Amygdala (tissue), 56 donors: ENCODE measurements at places on chromosomes 6 and 20.

DNA sequence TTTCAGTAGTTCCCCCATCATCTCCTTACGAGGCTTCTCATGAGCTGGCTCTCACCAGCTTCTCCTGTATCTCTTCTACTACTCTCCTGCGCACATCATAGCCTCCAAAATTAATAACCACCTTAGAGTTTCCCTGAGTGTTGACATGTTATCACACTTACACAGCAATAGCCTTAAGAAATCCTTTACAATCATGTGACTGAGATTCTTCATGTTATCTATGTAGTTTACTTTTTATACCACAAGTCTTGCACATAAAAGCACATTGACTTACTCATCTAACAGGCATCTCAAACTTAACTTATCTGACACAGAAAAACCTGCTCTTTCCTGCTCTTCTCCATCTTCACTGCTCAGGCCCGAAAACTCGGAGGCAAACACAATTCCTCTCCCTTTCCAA is 103.7 kb upstream of the TAB2 start:
- no peak for DNase-seq

GRCh38 chr6:906920-907319 is 214.0 kb upstream of the EXOC2 start:
- no peak for DNase-seq

GRCh38 chr6:154277629-154278017 is 79.0 kb downstream of the IPCEF1 start:
- no peak for DNase-seq

GRCh38 chr6:11665604-11666326 is 112.8 kb downstream of the ADTRP start:
- no peak for DNase-seq

DNA sequence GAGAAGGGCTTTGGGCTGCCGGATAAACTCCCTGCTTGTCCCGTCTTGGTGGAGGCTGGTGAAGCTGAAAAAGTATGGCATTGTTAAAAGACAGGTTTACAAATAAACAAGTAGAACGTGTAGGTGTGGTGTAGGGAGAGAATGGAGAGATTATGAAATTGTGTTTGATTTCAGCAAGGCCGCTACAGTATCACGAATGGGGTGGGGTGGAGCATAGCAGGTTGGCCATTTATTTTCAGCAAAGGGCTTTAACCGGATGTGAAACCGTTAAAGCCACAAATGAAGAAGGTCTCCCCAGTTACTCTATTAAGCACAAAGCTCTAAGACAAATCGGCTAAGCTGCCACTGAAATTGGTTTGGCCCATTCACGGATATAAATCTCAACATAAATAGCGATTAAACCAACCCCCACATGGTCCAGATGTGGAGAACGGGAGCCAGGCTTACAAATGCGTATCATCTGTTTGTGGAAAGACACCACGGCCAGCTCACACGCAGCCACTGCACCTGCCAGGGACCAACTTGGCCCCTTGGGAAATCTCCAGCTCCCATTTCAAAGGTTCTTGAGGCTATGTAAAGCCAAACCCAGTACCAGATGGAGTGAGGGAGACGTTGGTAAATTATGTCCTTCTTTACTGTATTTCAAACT is 94.0 kb downstream of the ZMYND8 start:
- no peak for DNase-seq

DNA sequence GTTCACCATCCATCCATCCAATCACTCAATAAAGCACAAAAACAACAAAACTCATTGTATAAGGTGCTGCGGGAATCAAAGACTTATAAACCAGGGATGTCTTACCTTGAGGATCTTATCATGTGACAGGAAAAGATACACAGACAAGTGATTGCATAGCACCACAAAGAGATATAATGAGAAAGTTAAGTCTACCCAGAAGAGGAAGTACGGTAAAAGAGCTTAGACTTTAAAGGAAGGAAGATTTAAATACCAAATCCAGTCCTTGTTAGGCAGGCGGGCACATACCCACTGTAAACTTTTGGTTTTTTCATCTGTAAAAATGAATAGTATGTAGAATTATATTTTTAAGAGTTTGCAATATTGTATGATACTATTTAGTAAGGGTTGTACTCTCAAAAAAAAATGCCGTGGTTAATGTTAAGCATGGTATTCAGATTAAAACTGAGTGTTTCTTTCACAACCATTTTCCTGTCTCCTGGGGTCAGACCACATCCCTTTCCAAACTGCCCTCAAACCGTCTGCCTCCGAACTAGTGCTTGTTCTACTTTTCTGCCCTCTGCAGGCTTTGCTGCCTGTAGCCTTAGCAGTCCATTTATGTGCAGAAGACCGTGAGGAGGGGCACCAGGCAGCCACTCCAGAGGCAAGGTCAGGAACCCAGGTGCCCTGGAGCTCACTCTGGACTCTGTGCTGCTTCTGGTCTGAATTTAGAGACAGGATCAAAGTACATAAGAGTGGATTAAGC is 179.5 kb upstream of the SYNDIG1 start:
- DNase-seq = no peak

GRCh38 chr6:88609983-88610382 is 353.4 kb downstream of the RNGTT start:
- DNase-seq = no peak

DNA sequence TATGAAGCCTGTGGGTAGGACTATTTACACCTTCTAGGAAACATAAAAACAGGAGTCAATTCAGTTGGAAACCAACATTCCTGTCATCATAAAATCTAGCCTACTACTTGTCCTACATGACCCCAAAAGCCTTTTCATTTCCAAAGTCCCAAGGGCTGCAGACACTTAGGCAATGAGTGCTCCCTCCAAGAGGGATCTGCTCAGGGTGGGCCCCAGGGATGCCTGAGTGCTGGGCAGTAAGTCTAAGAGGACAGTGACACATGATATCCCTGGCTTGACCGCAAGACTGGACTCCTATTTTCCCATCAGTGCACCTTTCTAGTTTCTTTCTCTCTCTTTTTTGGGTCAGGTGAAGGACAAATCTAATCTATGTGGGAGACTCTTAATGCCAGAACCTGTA is 1101.3 kb downstream of the GRIK2 start:
- DNase-seq = no peak

DNA sequence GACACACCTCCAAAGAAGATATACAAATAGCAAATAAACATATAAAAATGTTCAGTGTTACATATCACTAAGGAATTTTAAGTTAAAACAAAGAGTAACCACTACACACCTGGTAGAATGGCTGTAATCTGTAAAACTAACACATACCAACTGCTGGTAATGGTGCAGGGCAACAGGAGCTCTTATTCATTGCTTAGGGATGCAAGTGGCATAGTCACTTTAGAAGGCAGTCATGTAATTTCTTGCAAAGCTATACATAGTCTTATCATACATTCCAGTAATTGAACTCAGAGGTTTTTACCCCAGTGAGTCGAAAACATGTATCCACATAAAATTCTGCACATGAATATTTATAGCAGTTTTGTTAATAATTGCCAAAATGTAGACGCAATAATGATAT is 906.8 kb upstream of the CITED2 start:
- DNase-seq = no peak

DNA sequence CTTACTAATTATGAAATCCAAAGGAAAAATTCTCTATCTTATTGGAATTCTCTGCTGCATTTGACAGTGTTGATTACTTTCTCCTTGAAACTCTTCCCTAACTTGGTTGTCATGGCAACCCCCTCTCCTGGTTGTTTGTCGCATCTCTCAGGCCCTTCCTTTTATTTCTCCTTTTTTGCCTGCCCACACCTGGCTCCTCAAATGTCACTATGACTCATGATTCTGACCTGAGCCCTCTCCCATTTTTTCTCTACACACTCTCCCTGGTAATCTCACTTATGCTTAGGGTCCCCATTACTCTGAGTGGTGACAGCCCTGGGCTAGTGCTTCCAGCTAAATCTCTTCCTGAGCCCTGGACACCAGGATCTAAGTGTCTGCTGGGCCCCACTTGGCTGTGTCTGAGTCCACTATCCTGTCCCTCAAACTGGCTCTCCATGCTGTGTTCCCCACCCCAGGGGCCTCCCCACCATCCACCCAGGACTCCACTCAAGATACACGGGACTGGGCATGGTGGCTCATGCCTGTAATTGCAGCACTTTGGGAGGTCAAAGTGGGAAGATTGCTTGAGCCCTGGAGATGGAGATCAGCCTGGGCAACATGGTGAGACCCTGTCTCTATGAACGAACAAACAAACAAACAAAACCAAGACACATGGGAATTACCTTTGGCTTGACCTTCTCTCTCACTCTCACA is 16.5 kb upstream of the NNAT start:
- DNase-seq = no peak

DNA sequence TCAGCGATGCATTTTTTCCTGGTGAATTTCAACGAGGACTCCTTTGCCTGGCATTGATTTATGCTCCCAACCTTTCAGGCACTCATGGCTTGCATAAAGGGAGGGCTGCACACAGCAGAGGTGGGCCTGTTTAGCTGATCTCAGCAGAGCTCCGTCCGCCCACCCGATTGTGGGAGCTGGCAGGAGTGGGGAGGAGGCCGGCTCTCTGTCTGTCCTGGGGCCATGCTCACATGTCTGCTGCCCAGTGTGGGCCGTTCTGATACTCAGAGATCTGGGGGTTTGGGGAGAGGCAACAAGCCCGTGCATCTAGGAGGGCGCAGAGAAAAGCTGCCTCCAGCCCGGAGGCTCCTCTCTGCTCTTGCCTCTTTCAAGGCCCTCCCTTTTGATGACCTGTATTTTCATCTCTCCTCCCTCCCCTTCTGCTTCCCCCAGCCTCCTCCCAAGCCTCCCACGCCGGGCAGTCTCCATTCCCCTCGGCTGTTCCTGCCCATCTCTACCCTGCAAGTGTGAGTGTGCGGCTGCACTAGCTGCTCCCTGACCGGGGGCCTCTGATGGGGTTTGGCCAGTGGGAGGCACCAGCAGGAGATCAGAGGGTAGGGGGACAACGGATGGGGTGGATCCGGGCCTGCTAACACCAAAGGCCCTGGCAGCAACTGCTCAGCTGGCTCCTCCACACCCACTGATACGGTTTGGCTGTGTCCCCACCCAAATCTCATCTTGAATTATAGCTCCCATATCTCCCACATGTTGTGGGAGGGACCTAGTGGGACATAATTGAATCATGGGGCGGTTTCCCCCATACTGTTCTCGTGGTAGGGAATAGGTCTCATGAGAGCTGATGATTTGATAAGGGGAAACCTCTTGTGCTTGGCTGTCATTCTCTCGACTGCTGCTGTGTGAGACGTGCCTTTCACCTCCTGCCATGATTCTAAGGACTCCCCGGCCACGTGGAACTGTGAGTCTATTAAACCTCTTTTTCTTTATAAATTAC is 39.6 kb upstream of the MLN start:
- DNase-seq = no peak

DNA sequence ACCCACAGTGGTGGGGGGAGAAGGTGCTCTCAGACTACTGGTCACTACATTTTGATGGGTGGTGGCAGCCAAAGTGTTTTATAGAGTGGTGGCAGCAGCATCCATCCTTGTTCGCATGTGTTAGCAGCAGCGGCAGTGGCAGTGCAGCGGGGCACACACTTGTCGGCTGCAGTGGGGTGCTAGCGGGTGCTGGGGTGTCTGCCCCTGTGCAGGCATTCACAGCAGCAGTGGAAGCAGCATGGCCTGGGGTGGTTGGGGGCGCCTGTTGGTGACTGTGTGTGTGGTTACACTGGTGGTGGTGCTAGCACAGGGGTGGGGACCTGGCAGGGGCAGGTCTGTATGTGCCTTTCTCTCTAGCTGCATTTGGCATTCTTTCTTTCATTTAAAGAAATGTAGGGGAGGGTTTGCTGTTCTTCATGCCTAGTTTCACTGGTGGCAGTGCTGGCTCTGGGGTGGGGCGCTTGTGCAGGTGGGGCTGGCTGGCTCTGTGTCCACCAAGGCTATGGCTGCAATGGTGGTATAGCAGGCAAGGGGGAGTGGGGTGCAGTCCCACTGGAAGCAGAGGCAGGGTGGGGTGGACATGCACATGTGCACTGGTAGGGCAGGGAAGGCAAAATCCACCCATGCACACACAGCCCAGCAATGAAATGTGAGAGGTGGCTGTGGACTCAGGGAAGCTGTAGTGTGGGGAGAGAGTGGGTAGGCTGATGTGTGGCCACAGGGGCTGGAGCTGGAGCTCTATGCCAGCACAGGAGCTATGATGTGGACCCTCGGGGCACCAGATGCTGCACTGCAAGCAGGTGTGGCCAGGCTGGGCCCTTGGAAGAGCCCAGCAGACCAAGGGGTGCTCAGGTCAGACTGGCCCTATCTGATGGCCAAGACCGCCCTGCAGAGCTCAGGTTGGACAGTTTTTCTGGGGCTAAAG is 173.3 kb downstream of the PRDM13 start:
- DNase-seq = no peak

GRCh38 chr20:35226126-35226883 is at the start of gene MMP24:
TSS of gene MMP24 (plus strand) at chr20:35226690. CDS start at chr20:35226739, 49 bp downstream.
- no peak for DNase-seq

DNA sequence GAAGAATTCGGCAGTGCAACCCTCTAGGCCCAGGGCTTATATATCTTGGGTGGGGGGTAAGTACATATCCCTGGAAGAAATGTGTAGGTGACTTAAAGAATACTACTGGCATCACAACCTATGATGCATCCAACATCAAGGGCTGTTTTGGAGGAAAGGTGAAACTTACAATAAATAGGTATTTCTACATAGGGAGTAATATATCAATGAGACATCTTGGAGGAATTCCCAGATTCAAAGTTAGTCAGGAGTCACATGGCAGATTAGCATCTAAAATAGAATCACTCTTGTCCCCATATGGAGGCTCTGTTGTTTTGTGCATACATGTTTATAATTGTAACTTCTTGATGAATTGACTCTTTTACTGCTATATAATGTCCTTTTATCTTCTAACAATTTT is 375.5 kb downstream of the PAX1 start:
- DNase-seq = no peak

DNA sequence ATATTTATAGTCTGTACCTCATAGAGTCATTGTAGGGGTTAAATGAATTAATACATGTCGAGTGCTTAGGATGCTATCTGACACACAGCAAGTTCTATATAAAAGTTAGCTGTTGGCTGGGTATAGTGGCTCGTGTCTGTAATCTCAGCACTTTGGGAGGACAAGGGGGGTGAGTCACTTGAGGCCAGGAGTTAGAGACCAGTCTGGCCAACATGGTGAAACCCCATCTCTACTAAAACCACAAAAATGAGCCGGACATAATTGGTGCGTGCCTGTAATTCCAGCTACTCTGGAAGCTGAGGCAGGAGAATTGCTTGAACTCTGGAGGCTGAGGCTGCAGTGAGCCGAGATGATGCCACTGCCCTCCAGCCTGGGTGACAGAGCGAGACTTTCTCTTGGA is 222.9 kb downstream of the UBE3D start:
- DNase-seq = no peak

DNA sequence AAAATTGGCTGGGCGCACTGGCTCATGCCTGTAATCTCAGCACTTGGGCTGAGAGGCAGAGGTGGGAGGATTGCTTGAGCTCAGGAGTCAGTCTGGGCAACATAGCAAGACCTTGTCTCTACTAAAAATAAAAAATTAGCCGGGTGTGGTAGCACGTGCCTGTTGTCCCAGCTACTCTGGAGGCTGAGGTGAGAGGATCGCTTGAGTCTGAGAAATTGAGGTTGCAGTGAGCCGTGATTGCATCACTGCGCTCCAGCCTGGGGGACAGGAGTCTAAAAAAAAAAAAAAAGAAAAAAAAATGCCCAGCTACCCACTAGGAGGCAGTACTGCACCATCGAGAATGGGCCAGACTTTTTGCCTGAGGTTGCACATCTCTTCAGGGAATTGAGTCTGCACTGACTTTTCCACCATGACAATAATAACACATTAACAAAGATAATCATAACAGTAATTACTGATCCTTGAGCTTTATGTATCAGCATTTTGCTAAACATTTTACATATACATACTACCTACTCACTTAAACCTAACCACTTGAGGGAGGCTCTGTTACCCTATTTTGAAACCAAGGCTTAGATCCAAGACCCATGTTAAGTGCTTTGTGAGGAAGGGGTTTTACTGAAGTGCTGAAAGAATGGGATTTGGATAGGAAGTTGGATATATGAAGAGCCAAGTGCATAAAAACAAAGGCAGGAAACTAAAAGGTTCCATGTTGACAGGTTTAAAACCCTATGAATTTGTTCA is 21.0 kb downstream of the SRSF3 start:
- DNase-seq = no peak
